ENCODE measurements at places on chromosomes 16 and 17. TPM values are rescaled to one million over a fixed set of nuclear protein-coding genes. Genes with fewer than 3 reads are reported as not detected.

- DNase-seq, result no peak
Measured at GRCh38 chr17:13765701-13766100, 164.0 kb upstream of the HS3ST3A1 start.

DNA sequence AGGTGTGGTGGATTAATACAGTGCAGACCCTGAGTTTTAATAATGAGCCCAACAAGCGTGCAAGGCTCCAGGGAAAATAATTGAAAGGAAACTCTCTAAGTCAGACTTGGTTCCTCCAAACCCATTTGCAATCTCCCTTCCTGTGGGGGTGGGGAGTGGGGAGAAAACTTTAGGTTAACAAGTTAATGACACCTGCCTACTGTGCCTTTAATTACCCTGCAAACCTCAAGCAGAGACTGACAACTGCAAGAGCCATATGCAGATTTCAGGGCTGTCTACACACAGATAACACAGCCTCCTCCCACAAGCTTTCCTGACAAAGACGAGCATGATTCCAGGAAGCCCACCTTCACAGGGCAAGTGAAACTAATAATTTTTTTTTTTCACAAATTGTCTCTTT, 359.3 kb downstream of the HS3ST4 start:
- no peak for DNase-seq

DNA sequence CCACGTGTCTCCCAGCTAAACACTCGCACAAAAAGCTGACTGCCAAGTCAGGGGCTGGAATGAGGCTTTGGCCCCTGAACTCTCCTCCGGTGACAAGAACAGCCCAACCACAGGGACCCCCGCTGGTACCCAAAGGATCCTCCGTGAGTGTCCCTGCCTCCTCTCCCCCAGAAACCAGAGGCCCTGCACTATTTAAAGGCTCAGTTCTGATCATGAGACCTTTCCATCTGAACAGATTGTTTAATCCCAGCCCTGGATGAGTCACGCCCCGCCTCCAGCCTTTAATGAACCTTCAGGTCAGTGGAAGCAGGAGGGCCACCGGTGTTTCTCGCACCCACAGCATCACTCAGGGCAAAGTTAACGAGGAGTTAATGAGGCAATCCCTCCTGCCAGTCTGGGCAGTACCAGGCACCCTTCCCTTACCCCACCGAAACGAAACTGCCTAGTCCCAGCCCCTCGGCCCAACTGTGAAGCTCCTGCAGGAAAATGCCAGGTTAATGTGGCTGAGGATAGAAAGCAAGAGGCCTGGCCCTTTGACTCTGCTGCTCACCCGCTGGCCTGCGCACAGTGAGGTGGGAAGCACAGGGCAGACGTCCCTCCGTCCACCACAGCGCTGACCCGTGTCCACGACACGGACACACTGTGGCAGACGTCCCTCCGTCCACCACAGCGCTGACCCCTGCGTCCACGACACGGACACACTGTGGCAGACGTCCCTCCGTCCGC, 32.4 kb downstream of the TIMM22 start:
- no peak for DNase-seq

UMOD gene
- polyA plus RNA-seq, result 243 TPM

IFT20 gene
- polyA plus RNA-seq, result 61.6 TPM

MYH13 gene
- 0.21 TPM for polyA plus RNA-seq

KIF2B gene
- polyA plus RNA-seq, result not detected

All from right renal pelvis (tissue), 4 donors.